SK-N-MC (cell line): ENCODE measurements at places on chromosomes 11 and 22.
A peak's percentile ranks its signal among the peaks of the same experiment; 100 is the strongest.

GRCh38 chr22:30777587-30777986, 82.9 kb downstream of the OSBP2 start:
- DNase-seq = no peak

GRCh38 chr11:126328444-126328843, 24.6 kb downstream of the DCPS start:
- DNase-seq = no peak

DNA sequence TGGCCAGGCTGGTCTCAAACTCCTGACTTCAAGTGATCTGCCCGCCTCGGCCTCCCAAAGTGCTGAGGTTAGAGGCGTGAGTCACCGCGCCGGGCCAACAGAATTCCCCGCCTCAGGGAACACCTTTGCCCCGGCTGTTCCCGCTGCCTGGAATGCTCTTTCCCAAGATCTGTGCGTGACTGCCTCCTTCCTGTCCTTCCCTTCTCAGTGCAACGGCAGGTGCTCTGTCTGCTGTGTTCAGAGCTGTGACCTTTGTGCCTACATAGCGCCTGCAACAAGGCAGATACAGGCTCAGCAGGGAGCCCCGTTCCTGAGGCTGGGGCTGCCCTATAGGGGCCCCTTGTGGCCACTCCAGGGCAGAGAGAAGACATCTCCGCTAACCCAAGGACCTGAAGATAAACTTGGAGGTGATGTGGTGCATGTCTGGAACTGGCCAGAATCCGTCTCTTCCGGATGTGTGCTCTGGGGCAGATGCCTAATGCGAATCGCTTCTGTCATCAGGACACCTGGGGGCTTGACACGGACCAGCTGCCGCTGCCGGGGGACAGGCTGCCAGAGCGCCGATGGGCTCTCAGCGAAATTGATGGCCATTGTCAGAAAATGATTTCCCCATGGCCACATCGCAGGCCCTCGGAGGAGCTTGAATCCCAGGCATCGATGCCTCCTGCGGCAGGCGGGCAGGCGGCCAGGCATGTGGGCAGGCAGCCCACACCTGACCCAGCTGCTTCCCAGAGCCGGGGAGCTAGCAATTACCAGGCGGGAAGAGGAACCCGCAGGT, 43.5 kb upstream of the TCF20 start:
- DNase-seq = no peak

DNA sequence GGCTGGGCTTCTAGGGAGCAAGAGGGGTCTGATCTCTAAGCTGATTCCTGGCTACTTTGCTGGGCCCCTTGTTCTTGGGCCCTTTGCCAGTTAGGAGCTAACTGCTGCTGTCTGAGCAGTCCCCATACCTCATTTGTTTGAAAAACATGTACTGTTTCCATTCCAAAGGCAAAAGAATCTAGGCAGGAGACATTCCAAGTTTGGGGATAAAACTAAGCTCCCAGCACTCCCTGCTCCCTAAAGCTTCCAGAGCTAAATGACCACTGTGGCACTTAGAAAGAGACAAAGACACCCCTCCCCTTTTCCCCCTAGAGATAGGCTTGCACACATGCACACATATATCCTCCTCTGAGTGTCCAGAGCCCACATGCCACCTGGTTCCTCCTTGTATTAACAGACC, 22.7 kb upstream of the RRM1 start:
- no peak for DNase-seq

- no peak for DNase-seq
Measured at GRCh38 chr22:27230189-27230588, 571.4 kb downstream of the MN1 start.

- no peak for DNase-seq
Measured at GRCh38 chr11:76543006-76543703, 98.3 kb downstream of the EMSY start.

GRCh38 chr11:67290801-67291200, 1.7 kb downstream of the ANKRD13D start:
- no peak for DNase-seq

- no peak for DNase-seq
Measured at GRCh38 chr11:102157219-102157618, 47.0 kb downstream of the YAP1 start.

- no peak for DNase-seq
Measured at GRCh38 chr22:28269277-28269676, 350.2 kb upstream of the PITPNB start.

GRCh38 chr11:48237727-48238126, 7.2 kb upstream of the OR4X2 start:
- no peak for DNase-seq

DNA sequence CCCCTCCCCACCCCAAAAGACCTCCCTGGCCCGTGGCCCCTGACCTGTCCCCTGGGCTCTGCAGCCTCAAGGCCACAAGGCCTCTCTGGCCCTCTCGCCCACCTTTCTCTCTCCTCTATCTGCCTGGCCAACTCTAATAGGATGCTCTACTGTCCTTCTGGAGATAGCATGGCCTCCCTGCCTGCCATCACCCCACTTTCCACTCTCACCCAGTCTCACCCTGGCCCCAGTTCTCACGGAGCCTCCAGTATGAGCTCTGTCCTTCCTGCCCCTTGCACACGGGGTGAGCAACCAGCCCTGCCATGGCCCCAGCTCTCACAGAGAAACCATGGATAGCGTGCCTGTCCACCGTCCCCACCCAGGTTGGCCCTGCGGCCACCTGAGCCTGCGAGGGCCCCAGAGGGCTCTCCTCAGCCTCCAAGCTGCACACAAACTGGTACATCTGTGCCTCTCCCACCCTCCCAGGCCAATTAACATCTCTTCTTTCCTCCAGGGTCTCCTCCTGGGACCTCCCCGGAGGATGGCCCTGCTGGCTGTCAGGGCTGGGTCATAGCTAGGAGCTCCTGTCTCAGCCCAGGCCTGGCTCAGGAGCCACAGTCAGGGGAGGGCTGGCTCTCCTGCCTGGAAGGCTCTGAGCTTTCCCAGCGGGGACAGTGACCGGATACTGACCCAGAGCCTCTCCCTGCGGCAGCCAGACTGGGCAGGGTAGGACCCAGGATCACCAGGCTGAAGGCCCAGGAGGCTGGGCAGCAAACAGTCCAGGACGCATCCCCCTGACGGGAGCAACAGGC, 22.3 kb downstream of the RTN4R start:
- no peak for DNase-seq

DNA sequence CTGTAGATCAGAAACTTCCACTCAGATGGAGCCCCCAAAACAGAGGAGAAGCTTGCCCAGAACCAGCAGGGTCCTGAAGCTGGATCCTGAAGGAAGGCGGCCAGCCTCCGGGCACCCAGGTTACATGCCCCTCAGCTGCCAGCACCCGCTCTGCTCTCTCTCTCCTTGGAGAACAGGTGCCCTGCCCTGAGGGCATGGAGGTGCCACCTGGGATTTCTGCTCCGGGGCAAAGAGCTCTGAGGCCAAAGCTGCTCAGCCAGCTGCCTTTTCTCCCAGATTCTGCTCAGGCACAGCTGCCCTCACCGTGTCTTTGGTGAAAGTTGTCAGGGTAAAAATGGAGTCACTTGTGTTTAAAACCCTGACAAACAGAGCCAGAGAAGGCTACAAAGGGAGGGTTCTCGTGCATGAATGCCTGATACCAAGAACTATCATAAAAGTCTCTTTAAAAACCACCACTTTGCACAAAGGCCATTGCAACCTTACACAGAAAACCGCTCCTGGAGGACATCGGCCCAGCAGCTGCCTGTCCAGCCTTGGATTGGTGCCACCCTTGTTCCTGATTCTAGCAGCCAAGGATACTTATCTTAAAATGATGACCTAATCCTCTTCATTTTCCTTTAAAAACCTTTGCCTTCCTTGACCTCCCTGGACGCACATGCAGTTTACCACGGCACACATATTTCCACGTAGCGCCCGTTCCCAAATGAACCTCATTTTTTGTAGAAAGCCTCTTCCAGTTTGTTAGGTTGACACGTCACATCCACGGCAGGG, 140.0 kb downstream of the CACNA1I start:
- DNase-seq = no peak

DNA sequence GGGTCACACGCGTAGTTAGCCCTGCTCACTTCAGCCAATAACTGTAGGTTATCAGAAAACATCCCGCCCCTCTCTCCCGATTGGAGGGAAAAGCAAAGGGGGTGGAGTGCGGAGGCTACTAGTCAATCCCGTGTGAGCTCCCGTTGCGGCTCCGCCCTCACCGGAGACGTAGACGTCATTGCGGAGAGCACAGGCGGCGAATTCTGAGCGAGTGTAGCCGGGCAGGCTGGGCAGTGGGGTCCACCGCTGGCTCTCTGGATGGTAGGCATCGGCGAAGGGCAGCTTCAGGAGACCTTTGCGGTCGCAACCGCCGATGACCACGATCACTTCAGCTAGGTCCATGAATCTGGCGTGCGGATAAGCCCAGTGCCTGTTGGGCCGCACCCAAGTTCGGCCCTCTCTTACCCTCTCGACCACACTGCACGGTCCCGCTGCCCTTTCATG, 4.7 kb downstream of the KLHL35 start:
- peak; percentile 48 for DNase-seq

DNA sequence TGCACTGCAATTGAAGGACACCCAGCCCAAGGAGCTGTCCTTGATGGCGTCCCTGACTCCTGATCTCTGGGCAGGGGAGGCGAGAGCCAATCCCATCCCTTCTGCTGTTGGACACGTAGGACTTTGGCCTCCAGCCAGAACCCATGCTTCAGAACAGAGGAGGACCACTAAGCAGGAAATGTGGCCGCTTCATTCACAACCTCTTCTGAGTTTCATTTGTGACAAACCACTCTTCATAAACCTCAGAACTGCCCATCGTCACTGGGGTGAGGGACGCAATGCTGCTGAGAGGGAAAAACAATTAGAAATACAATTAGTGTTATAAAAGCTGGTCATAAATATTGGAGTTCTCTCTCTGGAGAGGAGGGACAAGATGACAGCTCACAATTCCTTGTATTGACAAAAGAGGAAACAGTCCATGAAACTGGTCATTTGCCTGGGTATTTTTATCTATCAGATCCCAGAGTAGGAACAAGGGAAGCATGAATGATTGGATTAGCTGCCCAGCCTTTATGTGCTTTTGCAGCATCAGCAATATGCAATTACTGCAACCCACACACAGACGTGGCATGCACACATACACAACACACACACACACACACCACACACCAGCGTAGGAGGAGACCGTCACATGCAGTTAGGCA, 216.5 kb upstream of the CADM1 start:
- no peak for DNase-seq

DNA sequence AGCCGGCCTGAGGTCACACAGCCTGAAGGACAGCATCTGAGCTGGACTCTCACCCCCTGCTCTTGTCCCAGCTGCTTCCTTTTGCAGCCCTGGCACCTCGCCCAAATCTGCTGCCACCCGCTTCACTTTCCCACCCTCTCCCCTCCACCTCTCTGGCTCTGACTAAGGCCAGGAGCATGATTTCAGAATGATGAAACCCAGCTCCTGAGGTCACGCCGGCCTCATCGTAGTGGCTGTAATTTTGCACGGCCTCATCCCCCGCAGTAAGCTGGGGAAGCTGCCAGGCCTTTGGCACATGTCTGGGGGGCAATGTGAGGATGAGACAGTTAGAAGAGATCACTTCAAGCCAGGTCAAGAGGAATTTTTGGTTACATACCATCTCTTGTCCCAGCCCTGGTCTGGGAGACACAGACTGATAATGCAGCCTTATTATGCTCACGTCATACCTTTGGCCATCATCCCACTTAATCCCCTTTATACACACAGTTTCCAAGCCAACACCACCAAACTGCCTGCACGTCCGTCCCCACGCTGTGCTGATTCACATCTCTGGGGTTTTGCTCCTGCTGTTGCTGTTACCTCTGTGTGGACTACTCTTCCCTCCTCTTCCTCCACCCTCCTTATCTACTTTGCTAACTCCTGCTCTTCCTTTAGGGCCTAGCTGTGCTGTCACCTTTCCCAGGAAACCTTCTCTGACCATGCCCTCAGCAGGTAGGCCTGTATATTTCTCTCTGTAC, 58.1 kb downstream of the CHRDL2 start:
- DNase-seq = no peak

DNA sequence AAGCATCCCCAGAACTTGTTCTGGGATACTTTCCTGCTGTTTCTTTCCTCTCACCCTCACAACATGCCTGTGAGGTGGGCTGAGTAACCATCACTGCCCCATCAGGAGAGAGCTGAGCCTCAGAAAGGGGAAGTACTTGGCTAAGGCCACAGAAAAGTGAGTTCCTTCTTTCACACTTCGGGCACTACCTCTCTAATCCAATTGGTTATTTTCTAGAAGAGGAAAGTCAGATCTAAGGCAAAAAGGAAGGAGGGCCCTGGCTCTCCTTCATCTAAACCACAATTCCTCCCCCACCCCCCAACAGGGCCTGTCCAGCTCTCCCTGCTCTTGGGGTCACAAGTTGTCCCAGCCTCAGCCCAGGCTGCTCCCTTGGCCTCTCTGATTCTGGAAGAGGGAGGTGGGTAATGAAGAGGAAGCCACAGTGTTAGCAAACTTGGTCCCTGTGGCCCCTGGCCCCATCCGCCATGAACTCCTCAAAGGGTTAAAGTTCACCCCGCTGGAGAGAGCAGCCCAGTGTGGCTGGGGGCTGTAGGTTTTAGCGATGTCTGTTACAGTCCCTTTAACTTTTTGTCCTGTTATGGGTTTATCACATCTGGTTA, 34.0 kb downstream of the SLC22A12 start:
- DNase-seq = no peak

DNA sequence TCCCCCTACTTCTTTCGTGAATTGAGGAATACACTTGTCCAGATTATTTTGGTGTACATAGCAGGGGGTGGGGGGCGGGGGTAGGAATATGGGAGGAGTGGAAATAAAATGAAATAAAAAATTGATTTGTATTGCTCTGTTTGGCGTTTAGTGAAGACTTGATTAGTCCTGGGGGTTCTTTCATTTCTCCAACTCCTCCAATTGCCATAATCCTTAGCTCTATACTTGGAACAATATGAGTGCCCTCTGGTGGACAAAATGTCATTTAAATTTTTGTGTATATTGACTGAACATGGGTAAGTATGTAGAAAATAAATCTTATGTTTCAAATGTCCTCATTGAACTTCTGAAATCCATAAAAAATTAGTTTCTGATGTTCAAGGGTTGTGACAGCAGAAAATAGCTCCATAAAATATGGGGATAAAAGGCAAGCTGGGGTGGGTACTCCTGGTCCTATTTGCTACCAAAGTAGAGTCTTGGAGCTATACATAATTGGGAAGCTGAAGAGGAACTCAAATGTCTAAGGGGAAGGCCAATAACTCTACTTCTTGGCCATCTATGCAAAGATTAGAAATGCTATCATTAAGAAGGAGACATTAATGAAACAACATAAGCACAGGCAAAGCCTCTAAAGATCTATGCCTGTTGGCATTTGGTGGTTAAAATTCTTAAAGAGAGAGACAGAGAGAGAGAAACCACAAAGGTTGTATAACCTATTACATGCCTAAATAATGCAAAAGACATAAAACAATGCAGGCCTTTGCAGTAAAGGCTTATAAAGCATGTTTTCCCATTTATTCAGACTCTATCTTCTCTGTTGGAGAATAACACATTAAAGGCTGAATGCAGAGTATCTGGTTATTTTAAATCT, 421.6 kb downstream of the METTL15 start:
- peak; percentile 42 for DNase-seq

GRCh38 chr11:117583063-117583801, 213.8 kb downstream of the DSCAML1 start:
- DNase-seq = no peak

DNA sequence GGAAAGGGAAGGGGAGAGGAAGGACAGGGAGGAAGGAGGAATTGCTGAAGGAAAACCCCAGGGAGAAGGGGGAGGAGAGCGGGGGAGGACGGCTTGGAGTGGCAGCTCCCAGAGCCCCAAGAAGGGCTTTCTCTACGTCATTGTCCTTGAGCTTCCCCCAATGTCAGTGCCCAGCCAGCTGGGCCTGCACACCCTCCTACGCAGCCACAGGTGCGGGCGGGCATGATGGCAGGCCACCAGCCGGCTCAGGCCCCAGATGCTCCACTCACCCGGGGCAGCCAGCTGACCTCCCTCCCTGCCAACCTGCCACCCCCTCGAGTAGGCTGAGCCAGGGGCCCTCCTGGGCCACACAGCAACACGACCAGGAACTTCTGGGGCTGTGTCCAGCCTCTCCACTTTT, 11.2 kb downstream of the SYT7 start:
- DNase-seq = no peak
